CD4-positive, alpha-beta memory T cell (primary cell): ENCODE measurements at places on chromosomes 1 and 21.
A peak's percentile ranks its signal among the peaks of the same experiment; 100 is the strongest.

GRCh38 chr1:182213163-182213562 lies 151.7 kb upstream of the ZNF648 start:
- H3K36me3 ChIP-seq: no peaks in the 10 kb centered on the region
- no peaks in the 10 kb centered on the region for H3K27me3 ChIP-seq
- no peaks in the 10 kb centered on the region for H3K4me1 ChIP-seq
- H3K4me3 ChIP-seq: no peak overlapping the region

GRCh38 chr1:116504308-116505156 lies 66.3 kb downstream of the CD58 start:
- H3K4me1 ChIP-seq: peaks cover 78% of the 10 kb centered on the region
- no peaks in the 10 kb centered on the region for H3K27me3 ChIP-seq

GRCh38 chr1:54456921-54457529 lies 50.8 kb upstream of the SSBP3 start:
- H3K27me3 ChIP-seq: no peaks in the 10 kb centered on the region
- no peak overlapping the region for H3K4me3 ChIP-seq
- H3K36me3 ChIP-seq: no peaks in the 10 kb centered on the region
- H3K4me1 ChIP-seq: peaks cover 30% of the 10 kb centered on the region
- DNase-seq: no peak

DNA sequence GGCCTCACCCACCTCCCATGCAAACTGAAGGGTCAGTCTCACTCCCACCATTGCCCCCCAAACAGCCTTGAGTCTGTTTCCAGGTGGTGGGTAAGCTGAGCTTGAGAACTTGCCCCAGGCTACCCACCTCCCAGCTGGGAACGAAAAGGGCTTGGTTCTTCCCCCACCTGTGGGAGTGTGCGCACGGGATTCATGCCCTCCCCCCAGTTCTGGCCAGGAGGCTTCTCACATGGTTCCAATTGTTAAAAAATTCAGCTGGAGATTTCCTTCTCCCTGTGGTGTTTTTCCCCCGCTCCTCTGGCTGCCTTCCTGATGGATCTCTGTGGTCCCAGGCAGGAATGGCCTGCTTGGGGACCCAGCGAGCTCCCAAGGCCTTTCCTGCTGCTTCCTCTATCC lies 81.8 kb upstream of the C21orf91 start:
- H3K27ac ChIP-seq: no peak overlapping the region
- H3K4me3 ChIP-seq: no peak overlapping the region
- no peak for DNase-seq
- peaks cover 5% of the 10 kb centered on the region for H3K4me1 ChIP-seq
- no peaks in the 10 kb centered on the region for H3K36me3 ChIP-seq

DNA sequence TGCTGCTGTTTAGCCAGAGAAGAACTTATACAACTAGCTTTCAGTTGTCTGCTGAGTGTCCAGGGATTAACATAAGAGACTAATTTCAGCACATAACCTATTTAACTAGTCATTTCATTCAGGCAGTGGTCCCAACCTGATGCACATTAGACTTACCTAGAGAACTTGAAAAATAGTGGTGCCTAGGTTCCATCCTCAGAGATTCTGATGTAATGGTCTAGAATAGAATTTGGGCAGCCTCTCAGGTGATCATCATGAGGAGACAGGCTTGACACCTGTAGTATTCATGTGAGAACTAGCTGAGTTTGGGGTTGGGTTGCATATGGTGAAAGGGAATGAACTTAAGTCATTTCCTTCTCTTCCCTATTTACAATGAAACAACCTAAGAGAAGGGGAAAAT lies 24.8 kb downstream of the CNST start:
- peaks cover 13% of the 10 kb centered on the region for H3K36me3 ChIP-seq
- no peak overlapping the region for H3K27ac ChIP-seq
- no peak overlapping the region for H3K4me3 ChIP-seq
- no peaks in the 10 kb centered on the region for H3K27me3 ChIP-seq
- peaks cover 39% of the 10 kb centered on the region for H3K4me1 ChIP-seq

DNA sequence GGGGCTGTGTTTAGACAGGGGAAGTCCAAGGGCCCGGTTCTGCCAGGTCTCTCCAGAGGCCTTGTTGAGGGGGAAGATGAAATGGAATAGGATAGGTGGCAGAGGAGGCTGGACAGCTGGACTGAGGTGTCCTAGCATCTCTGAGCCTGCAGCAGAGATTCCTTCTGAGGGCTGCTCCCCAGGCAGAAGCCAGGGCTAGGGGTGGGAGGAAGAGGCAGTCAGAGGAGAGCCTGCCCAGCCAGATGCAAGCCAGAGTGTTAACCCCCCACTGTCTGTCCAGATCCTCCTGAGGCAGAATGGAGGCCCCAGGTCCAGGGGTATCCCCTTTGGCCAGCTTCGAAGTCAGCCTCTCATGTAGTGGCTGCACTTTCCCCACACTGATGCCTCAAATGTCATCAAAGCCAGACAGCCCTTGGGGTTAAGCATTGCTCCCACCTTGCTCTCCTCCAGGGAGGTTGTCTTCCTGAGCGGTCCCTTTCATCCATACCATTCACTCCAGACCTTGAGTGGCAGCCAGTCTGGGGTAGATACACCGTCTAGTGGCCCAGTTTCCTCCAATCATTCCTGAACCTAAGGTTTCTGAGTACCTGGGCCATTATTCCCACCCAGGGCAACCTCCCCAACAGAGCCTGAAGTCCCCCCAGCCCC lies 1.7 kb downstream of the CSF1 start:
- no peaks in the 10 kb centered on the region for H3K27me3 ChIP-seq
- H3K27ac ChIP-seq: peak overlapping the region; percentile 37
- no peak for DNase-seq
- peaks cover under 1% of the 10 kb centered on the region for H3K36me3 ChIP-seq
- H3K4me1 ChIP-seq: peaks cover 67% of the 10 kb centered on the region
- peak overlapping the region; percentile 51 for H3K4me3 ChIP-seq

- no peaks in the 10 kb centered on the region for H3K36me3 ChIP-seq
- no peaks in the 10 kb centered on the region for H3K27me3 ChIP-seq
- no peak overlapping the region for H3K27ac ChIP-seq
- no peak for DNase-seq
- H3K4me3 ChIP-seq: no peak overlapping the region
Observed at GRCh38 chr21:36776981-36777617, 78.2 kb downstream of the SIM2 start.

DNA sequence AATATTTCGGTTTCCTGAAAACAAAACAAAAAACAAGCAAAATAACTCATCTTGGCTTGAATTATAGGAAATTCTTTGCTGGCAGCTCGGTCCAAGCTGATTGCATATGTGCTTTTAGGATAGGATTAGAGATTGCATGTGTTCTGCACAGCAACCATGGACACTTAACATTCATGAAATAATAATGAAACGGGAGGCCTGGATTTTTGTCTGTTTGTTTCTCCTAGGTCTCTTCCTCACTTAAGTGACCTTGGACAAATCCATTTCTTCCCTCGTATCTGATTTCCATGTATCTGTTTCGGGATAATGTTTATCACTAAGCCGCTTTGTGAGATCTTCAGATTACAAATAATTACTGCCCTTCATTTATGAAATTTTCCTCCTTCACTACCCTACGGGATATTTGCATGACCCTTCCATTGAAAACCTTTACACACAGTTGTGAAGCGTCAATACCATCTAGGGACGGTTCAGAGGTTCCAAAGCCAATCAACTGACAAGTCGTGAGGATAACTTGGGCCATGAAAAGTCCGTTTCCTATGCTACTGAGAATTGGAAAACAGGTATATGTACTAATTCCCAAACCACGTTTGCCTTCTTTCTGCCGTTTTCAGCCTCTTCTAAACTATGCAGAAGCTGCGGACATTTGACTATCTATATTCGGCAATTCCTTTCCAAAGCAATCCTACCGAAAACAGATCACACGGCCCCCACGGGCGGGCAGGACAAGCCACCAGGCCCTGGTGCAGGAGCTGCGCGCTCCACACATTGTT lies 1.3 kb upstream of the H3-3A start:
- peaks cover 8% of the 10 kb centered on the region for H3K36me3 ChIP-seq
- no peaks in the 10 kb centered on the region for H3K27me3 ChIP-seq
- H3K27ac ChIP-seq: peak overlapping the region; percentile 82
- H3K4me3 ChIP-seq: peak overlapping the region; percentile 72

- no peaks in the 10 kb centered on the region for H3K27me3 ChIP-seq
- no peak for DNase-seq
- no peak overlapping the region for H3K27ac ChIP-seq
- H3K4me3 ChIP-seq: no peak overlapping the region
- H3K36me3 ChIP-seq: no peaks in the 10 kb centered on the region
Observed at GRCh38 chr21:45377866-45378257, 27.1 kb upstream of the COL18A1 start.

DNA sequence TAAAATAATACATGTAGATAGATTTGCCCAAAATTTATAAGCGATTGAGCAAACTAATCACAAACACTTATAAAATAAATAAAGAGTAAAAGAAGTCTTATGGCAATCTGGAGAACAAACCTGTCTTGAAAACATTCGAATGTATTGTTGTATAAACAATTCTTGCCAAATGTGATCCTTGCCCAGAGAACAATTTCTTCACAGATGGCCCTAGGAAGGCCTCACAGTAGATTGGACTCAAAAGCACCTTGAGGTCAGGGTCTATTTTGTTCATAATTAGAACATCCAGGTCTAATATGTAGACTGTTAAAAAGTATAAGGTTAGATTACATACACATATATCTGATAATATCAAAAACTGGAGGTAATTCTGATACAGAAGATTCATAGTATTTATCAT lies 202.4 kb downstream of the KCNT2 start:
- H3K36me3 ChIP-seq: no peaks in the 10 kb centered on the region
- H3K27me3 ChIP-seq: no peaks in the 10 kb centered on the region
- no peak for DNase-seq
- H3K4me1 ChIP-seq: no peaks in the 10 kb centered on the region
- H3K27ac ChIP-seq: no peak overlapping the region

DNA sequence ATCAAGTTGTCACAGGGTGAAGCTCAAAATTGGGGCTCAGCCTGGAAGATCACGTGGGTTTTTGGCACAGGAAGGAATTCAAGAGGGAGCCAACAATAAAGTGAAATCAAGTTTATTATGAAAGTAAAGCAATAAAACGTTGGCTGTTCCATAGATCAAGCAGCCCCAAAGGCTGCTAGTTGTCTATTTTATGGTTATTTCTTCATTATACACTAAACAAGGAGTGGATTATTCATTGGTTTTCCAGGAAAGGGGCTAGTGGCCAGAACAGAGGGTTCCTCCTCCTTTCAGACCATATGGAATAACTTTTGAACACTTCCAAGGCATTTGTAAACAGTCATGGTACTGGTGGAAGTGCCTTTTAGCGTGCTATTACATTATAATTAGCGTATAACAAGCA lies 723.5 kb upstream of the ADAMTS5 start:
- H3K27me3 ChIP-seq: no peaks in the 10 kb centered on the region
- no peak overlapping the region for H3K4me3 ChIP-seq
- no peak overlapping the region for H3K27ac ChIP-seq
- no peak for DNase-seq
- H3K4me1 ChIP-seq: no peaks in the 10 kb centered on the region

- peaks cover 3% of the 10 kb centered on the region for H3K36me3 ChIP-seq
- peaks cover 84% of the 10 kb centered on the region for H3K4me1 ChIP-seq
- H3K27ac ChIP-seq: no peak overlapping the region
- H3K4me3 ChIP-seq: no peak overlapping the region
- H3K27me3 ChIP-seq: no peaks in the 10 kb centered on the region
Observed at GRCh38 chr1:111669268-111669667, 49.7 kb downstream of the RAP1A start.
